Stimulated activated CD8-positive, alpha-beta memory T cell treated with anti-CD3 and anti-CD28 coated beads, Interleukin-4, amount 100 ng/mL, for 1 hour (primary cell): ENCODE measurements at places on chromosomes 11 and 22.

- no peak for DNase-seq
Measured at GRCh38 chr11:95081412-95081811, 8.2 kb upstream of the ENDOD1 start.

- DNase-seq = no peak
Measured at GRCh38 chr11:75485742-75486141, 40.0 kb downstream of the GDPD5 start.

- peak; percentile 41 for DNase-seq
Measured at GRCh38 chr11:63768237-63769041, at the start of gene ZFTA. Gene ZFTA, minus strand, starts transcription at chr11:63768775. Its CDS starts 153 bp downstream, at chr11:63768622.

- DNase-seq = no peak
Measured at GRCh38 chr11:107704451-107704850, 7.4 kb downstream of the SLN start.

GRCh38 chr22:44213489-44214043 is 32.8 kb downstream of the PARVG start:
- no peak for DNase-seq
